Tongue (tissue), 3 donors: ENCODE measurements at places on chromosomes 11 and 22.

DNA sequence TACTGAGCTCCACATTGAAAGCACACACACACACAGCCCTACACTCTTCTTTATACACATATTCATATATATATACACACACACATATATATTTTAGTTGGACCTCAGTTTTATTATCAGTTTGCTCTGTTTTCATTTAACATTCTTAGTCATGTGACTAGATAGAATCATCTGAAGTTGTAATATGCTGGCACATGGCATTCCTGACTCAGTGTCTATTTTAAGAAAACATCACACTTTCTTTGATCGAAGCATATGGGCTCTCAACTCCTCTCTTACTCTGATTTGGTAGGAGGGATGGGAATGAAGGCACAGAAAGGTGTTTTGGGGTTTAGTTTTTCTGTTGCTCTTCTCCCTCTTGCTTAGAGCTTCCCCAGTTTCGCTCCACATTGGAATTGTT lies 24.8 kb downstream of the AMOTL1 start:
- no peak for DNase-seq

DNA sequence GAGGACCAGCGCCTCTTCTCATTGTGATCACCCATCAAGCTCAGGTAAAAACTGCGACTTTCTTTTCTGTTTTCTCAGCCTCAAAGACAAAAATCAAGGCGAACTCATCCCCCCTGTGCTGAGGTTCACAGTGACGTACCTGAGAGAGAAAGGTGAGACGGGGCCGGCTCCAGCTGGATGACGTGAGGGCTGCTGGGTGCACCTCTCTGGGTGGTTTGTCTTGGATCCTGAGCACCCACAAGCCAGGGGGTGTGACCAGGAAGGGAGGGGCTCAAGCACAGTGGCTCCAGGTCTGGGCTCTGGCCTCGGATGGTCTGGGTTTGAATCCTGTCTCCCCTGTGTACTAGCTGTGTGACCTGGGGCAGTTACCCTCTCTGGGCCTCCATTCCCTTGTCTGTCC lies 92.8 kb downstream of the ARHGAP8 start:
- DNase-seq, result no peak

- no peak for DNase-seq
These were observed 194.8 kb upstream of the BLID start for GRCh38 chr11:122310766-122311165.

DNA sequence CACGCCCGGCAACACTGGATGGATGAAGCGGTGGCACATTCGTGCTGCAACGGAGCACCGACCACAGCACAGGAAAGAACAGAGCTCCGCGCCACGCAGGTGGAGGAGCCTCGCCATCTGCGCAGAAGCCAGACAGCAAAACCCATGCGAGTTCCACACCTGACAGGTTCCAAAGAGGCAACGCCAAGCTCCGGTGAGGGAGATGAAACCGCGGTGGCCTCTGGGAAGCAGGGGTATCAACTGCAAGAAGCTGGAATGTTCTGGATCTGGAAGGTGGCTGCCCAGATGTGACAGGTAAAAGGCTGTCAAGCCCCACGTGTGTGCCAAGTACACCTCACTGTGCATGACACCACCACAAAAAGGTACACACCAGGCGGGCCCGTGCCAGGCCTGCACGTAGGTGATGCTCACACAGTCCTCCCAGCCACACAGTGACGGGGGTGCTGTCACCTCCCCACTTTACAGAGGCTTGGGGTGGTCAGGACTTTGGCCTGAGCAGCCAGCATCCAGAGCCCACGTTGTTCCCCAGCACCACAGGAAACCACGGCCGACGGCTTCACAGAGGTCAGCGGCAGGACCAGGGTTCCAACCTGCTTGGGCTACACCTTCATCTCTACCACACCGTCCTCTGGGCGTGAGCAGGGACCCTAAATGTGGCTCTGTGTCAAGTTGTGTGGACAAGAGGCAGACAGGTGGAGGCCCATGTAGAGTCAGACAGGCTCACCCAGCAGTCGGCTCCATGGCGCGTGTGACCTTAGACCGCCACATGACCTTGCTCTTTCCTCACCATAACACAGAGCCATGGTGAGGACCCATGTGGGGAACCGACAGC lies 19.7 kb upstream of the EFCAB6 start:
- no peak for DNase-seq
